ENCODE measurements at places on chromosomes 6 and 20.

GRCh38 chr6:44002593-44003344, 124.5 kb downstream of the MRPL14 start:
- peak; percentile 55 for DNase-seq

GRCh38 chr6:116256694-116257093, 2.8 kb upstream of the TSPYL4 start:
- DNase-seq: no peak

GRCh38 chr6:153048631-153049030, 46.1 kb upstream of the MTRF1L start:
- no peak for DNase-seq

DNA sequence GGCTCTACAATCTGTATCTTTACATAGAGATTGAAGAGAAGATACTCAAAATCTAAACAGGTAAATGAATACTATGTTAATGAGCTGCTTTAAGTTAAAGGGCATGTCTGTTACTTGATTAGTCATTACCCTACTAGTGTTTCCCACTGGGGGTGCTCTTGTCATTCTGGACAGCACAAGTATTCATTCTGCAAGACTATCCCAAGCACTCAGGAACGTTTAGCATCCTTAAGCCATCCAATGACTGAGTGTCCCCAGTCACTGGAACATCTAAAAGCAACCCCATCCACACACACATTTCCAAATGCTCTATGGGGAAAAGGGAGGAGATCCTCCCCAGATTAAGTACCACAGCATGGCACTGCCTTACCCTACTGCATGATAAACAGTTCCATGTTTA, 25.7 kb downstream of the EZR start:
- DNase-seq: peak; percentile 59

- DNase-seq: no peak
These were observed 16.9 kb upstream of the HBS1L start for GRCh38 chr6:135071541-135071940.

- DNase-seq: no peak
These were observed 509.9 kb upstream of the ID4 start for GRCh38 chr6:19327241-19327640.

DNA sequence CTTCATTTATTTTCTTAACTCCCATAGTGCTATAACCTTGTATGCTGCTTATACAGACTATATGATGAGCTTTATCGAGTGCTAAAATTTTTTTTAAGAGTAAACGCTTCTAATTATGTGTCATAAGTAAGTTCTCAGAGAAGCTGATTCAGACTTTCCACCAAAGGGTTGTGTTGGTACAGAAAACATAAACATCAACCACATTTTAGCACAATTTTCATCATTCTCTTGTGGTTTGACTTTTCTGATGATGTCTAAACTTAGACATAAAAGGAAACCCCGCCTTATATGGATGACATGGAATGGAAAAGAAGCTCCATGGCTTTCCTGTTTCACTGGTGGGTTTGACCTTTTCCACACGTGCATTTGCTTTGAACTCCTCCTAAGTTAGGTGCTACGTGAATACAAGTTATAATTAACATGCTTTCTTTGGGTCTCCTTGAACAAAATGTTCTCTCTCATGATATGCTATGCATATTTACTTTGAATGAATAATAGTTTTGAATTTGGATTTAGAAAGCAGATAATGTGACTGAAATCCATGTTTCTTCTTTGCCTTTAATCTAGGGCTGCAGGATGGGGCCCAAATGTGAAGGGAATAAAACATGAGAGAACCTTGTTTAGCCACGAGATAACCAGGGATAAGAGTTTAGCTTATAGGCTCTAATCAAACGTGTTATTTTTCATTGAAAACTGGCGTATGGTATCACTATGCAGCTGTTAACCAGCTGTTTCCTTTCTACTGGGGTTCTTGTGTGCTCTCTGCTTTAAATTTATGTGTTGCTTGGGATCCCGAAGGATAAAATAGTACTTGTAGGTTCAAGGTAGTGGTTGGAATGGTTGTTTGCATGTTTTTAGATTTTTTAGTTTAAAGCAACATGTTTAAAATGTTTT, 127.1 kb upstream of the AHI1 start:
- DNase-seq: peak; percentile 2

GRCh38 chr20:50716518-50716917, 14.9 kb upstream of the PARD6B start:
- DNase-seq: no peak

DNA sequence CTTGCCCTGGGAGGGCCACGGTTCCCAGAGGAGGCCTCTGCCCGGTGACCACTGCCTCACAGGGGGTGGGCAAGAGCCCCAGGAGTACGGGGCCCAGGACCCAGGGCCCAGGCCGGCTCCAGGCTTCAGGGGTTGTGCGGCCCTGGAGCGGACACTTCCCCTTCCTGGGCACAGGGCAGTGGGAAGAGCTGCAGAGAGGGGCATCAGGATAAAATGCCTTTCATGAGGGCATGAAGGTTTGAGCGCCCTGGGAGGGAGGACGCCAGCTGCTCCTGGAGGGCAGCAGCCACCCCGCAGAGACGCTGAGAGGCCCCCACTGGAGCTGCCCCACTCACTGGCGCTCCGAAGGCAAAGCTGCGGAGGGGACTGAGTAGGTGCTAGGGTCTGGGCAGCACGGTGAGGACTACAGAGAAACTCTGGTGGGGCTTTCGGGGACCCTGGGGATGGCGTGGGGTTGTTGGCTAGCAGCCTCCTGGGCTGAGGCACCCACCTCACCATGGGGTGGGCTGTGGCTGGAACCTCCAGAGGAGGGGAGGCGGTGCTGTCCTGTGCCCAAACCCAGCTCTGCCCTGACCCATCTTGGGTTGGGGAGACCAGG, 10.4 kb downstream of the LAMA5 start:
- no peak for DNase-seq

DNA sequence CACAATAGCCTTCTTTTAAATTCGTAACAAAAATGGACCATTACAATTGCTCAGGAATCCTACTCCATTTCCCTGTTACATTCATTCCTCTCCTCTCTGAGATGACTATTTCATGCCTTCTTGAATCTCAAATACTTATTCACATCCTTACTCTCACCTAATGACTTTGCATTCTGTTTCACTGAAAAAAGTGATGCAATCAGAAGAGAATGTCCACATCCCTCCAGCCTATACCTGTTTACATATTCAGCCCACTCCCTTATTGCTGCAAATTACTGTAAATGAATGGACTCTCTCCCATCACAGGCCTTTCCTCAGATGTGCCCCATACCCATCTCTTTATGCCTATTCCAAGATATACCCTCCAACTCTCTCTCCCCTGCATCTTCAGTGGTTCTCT, 8.6 kb downstream of the TAAR1 start:
- DNase-seq: no peak

DNA sequence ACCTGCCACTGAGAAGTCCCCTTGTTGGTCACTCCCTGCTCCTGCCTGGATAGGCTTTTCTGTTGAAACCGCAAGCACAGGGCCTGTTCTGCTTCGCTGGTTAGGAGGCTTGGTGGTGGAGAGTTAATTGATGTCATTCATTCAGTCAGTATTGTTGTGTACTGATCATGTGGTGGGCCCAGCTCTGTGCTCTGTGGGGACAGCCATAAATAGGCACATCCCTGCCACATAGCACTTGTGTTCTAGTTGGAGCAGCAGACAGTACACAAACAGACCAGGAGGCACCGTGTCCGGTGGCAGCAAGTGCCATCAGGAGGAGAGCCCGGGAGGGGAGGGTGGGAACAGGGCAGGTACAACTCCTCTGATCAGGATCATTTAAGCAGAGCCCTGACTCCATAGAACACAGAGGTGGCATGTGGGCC, 155.2 kb upstream of the INSM1 start:
- DNase-seq: no peak

DNA sequence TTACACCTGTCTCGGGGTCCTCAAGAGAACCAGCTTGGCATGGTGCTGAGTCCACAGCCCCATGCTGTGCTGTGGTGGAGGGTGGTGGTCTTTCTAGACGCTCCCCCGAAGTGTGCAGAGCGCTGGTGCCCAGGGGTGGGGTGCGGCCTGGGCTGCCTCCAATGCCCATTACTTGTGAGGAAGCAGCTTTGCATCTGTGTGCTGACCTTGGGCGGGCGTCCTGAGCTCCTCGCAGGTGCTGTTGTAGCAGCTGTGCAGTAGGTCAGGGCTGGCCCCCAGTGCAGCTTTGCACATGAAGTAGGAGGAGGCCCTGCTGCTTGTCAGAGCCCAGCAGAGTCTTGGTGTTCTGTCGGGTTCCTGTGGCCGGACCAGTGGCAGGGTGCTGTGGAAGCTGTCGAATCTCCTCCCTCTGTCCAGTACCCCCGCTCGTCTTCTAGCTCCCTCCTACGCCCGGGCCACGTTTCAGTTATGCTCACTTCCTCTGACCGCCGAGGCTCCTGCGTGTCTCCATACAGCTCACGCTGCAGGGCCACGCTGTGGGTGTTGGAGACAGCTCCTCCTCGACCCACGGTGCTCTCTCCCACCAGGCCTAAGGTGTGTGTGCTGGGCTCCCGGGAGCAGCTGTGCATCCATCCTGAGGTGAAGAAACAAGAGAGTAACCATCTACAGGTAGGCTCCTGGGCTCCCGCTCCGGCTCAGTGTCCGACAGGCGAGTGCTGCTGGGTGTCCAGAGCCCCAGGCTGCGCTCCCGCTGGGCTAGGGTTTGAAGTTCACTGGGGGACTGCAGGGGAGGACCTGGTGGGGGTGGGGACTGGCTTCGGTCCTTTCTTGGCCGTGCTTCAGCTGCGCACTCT, 4.1 kb downstream of the RTEL1 start:
- DNase-seq: no peak

GRCh38 chr6:66662196-66662595, 955.2 kb upstream of the EYS start:
- DNase-seq: no peak

DNA sequence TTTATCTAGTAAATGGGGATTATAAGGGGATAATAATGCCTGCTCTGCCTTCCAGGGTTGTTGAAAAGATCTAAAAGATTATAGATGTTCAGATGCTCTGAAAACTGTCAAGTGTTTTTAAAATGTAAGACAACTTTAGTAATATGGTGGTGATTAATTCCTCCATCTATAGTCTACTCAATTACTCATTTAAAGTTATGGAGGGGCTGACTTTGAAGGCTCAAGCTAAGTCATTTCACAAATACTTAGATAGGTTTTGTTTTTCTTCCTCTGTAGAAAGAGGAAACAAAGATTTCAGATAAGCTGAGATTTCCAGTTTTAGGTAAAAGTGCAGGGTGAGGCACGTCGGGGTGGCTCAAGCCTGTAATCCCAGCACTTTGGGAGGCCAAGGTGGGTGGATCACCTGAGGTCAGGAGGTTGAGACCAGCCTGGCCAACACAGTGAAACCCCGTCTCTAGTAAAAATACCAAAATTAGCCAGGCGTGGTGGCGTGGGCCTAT, 50.5 kb upstream of the PIM1 start:
- DNase-seq: no peak

DNA sequence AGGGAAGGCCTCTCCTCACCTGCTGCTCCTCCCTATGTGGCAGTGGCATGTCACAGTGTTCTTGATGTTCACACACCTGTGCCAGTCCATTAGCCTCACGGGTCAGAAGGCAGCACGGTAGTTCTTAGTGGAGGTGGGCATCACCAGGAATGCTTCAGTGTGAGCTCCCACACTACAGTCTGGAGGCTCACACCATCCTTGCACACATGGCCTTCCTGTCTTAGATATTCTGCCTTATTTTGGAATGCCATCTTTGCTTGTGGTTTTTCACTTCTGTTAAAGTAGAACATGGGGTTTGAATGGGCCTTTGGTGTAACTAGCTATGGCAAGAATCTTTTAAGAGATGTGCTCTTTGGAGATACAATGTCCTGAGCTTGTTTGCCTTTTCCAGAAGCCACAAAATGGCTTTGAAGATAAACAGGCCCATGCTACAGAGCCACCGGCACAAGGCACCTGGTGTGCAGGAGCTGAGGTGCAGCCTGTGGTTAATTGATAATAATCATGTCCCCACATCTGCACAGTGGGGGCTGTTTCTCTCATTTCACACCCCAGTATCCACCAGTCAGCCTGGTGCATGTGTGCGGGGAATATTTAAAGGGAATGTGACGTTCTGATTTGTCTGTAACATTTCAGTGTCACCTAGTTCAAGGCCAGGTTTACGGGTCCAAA, 3.2 kb upstream of the SLC17A9 start:
- DNase-seq: no peak

DNA sequence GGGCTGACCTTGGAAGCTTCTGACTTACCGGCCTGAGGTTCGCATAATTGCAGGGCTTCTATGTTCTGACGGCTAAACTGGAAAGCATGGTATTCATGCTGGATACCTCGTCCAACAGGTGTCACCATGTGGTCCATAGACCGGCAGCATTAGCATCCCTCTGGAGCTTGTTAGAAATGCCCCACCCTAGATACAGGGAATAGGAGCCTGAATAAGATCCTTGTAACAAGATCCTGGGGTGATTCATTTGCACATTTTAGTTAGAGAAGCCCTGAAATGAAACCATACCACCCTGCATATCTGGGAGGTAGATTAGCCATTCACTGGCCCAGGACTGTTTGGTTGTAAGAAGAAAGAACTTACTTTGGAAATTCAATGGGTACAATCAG, 77.7 kb downstream of the TMEM170B start:
- no peak for DNase-seq

GRCh38 chr20:63882257-63883200, 12.4 kb upstream of the DNAJC5 start:
- DNase-seq: no peak

- DNase-seq: no peak
These were observed 23.9 kb upstream of the B3GAT2 start for GRCh38 chr6:70980727-70981126.

- no peak for DNase-seq
These were observed 15.2 kb downstream of the COX4I2 start for GRCh38 chr20:31652917-31653396.

GRCh38 chr6:134323698-134324097, 5.8 kb upstream of the SGK1 start:
- no peak for DNase-seq

GRCh38 chr20:37468886-37469285, 52.2 kb upstream of the NNAT start:
- DNase-seq: no peak

DNA sequence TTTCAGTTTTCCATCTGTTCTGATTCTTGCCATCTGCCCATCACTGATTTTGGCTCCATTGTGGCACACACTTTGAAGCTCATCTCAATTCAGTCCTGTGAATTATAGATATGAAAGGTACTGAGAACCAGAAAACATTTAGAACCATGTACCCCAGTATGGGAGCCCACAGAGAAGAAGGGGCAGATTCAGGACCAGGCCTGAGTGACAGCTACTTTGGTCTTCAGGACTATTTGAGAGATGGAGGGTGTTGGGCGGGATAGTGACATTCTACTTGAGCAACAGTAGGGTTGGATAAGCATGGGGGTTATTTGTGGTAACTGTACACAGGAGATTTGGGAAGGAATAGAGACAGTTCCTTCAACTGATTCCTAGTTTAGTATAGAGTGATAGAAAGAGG, 259.2 kb upstream of the MANEA start:
- no peak for DNase-seq

GRCh38 chr6:131013495-131013894, 49.5 kb downstream of the EPB41L2 start:
- DNase-seq: no peak

- DNase-seq: no peak
These were observed 55.6 kb downstream of the SENP6 start for GRCh38 chr6:75657327-75657726.

- DNase-seq: peak; percentile 64
These were observed 368.9 kb upstream of the JARID2 start for GRCh38 chr6:14876778-14877613.

GRCh38 chr6:144310765-144311164, 25.6 kb downstream of the UTRN start:
- DNase-seq: no peak

GRCh38 chr6:112659912-112660311, 312.8 kb downstream of the RFPL4B start:
- DNase-seq: no peak
